ENCODE measurements at places on chromosomes 6 and 20. TPM values are rescaled to one million over a fixed set of nuclear protein-coding genes. Genes with fewer than 3 reads are reported as not detected.
A peak's percentile ranks its signal among the peaks of the same experiment; 100 is the strongest.

DNA sequence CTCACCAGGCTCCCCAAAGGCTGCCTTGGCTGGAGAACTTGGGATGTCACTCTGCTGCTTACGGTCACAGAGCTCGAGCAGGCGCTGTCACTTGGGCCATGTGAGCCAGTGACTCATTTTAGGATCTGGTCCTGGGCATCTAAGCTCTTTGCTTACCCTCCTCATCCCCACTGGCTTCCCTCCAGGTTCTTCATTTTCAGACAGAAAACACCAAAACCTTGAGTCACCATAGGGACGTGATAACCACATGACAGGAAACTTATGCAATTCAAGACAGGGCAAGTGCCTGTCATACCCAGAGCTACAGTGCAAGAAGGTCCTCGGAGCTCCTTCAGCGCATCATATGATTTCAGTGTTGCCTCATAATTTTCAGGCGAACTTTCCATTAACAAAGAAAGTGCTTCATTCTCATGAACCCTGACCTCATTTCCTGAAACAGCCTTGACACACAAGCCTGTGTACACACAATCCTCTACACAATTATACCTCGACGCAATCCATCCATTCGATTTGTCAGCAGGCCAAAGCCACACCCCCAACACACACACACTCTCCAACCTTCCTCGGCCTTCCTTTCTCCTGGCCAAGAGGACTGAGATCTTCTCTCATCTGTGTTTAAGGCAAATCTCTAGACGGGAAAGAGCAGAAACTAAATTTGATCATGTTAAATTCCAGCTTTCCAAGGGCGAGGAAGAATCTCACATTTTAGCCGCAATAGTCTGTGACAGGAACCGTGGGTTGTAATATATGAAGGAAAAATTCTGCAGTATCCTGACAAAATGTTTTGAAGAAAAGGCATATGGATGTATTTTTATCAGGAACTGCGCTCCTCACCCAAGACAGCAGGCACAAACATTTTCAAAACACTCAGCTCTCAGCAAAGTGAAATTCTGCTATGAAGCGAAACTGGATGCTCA, 25.3 kb downstream of the TBC1D7 start:
- DNase-seq, result peak; percentile 32

DNA sequence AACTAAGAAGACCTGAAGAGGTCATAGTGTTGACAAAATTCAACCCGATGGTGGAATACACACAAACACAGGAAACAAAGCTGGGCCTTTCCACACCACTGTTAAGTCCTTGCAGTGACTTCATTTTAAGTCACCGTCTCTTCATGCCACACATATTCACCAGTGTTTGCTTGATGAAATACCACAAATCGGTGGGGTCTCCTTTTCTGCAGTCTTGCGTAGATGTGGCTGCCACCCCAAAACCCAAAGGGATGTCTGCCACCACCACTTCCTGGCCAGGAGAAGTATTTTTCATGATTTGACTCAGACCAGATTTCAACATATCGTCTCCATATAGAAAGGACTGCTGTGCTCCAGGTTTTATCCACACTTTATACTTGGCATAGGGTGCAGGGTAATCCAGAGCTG, 11.0 kb upstream of the COL10A1 start:
- DNase-seq, result no peak

SLC35D3 gene
- not detected for polyA plus RNA-seq

DNA sequence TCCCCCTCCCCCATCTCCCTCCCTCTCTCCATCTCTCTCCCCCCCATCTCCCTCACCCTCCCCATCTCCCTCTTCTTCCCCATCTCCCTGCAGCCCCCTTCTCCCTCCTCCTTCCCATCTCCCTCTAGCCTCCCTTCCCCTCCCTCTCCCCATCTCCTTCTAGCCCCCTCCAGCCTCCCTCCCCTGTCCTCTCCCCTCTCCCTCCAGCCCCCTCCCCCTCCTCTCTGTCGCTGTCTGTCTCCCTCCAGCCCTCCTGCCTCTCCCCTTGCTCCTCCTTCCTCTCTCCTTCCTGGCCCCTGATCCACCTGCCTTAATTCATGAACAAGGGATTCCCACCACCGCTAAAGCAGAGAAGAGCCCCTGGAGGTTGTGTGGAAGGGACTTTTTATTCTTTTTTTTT, 26.9 kb upstream of the CHMP4B start:
- no peak for DNase-seq

PRDM13 gene
- not detected for polyA plus RNA-seq

GRCh38 chr6:87518453-87518852, 45.7 kb downstream of the SLC35A1 start:
- no peak for DNase-seq

RAB44 gene
- polyA plus RNA-seq, result 0.12 TPM

DNA sequence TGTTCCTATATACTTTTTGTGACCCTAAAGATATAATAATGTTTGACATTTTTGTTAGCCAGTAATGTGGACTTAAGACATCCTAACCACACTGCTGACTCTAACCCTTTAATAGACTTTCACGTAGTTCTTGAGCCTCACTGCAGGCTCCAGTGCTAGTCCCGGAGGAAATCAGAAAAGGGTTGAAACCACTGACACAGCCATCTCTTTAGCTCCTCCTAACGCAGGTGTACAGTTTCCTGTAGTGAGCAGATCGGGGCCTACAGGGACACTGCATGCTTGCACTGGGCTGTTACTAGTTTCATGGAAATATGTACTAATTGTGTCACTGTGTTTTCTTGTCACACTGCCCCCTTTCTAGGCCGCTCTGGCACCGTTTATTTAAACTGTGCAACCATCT, 512 bp upstream of the HDGFL1 start:
- no peak for DNase-seq
